ENCODE measurements at places on chromosomes 11 and 22. TPM values are rescaled to one million over a fixed set of nuclear protein-coding genes. Genes with fewer than 3 reads are reported as not detected.

The LGALS12 gene
- not detected for total RNA-seq

- no peak for DNase-seq
Measured at GRCh38 chr11:28819741-28820140, 711.6 kb downstream of the METTL15 start.

- DNase-seq: no peak
Measured at GRCh38 chr22:37387793-37388192, 39.5 kb downstream of the ELFN2 start.

GRCh38 chr11:66011785-66012303, at the start of gene CST6:
Gene CST6, plus strand, starts transcription at chr11:66012008. Its CDS starts 37 bp downstream, at chr11:66012045.
- no peak for DNase-seq

GRCh38 chr11:15113381-15113780, 1.3 kb upstream of the INSC start:
- no peak for DNase-seq

DNA sequence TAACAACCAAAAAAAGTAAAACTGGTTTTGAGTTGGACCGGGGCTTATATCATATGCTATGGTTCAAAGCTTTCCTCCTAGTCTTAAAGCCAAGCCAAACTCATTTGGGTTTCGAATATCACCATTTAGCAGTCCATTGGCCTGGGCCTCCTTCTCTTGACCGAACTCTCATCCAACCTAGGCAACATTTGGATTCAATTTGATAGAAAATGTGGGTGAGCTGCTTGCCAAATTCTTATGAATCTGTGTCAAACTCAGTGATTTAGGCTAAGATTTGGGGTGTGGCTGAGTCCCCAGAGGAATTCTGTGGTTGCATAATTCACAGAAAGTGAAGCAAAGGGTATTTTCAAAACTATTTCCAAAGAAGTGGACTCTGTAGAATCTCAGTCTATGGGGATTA, 83.7 kb downstream of the BLID start:
- DNase-seq: peak; percentile 84

DNA sequence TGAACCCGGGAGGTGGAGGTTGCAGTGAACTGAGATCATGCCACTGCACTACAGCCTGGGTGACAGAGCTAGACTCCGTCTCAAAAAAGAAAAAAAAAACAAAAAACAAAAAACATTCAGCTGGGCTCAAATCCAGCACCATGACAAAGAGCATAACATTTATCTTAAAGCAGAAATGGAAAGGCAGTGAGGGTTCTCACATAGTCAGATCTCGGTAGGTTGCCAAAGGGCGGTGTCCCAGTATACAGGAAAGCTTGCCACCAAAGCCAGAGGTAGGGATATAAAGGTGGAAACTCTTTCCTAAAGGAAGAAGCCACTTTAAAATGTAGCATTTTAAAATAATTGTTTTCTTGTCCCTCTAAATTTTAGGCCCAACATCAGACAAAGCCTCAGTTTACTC, 22.4 kb upstream of the CAPRIN1 start:
- DNase-seq: peak; percentile 67

The ZNF280B gene
- 0.11 TPM for total RNA-seq

The TMEM191C gene
- 0.32 TPM for total RNA-seq

The PLET1 gene
- not detected for total RNA-seq

DNA sequence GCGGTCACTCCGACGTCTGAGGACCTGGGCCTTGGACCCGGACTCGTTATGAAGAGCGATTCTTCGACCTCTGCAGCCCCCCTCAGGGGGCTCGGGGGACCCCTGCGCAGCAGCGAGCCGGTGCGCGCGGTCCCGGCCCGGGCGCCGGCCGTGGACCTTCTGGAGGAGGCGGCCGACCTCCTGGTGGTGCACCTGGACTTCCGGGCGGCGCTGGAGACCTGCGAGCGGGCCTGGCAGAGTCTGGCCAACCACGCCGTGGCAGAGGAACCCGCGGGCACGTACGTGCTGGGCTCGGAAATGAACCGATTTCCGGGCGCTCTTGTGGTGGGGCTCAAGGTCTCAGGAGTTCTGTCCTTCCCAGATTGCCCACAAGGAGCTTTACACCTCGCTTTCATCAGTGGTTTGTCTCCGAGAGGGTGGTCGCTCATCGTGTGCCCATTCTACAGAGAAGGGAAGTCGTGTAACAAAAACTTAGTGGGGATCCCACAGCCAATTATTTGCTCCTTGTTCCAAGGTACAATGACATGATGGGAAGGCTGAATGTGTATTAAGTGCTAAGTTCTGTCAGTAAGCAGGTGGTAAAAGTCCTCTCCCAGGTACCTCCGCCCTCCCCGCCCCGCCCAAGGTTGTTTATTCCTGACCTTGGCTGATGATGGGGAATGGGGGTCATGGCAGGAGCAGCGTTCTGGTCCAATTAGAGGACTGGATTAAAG, 695 bp downstream of the PEX26 start:
- peak; percentile 69 for DNase-seq

Measured in GM23248 (cell line).